ENCODE measurements at places on chromosomes 4 and X.

- DNase-seq = no peak
Measured at GRCh38 chrX:2424317-2424716, 76.5 kb downstream of the DHRSX start.

- DNase-seq = no peak
Measured at GRCh38 chr4:159401791-159402380, 299.0 kb downstream of the RAPGEF2 start.

- no peak for DNase-seq
Measured at GRCh38 chr4:57490520-57491255, 380.5 kb upstream of the IGFBP7 start.

- no peak for DNase-seq
Measured at GRCh38 chrX:30981968-30982367, 89.9 kb downstream of the FTHL17 start.

DNA sequence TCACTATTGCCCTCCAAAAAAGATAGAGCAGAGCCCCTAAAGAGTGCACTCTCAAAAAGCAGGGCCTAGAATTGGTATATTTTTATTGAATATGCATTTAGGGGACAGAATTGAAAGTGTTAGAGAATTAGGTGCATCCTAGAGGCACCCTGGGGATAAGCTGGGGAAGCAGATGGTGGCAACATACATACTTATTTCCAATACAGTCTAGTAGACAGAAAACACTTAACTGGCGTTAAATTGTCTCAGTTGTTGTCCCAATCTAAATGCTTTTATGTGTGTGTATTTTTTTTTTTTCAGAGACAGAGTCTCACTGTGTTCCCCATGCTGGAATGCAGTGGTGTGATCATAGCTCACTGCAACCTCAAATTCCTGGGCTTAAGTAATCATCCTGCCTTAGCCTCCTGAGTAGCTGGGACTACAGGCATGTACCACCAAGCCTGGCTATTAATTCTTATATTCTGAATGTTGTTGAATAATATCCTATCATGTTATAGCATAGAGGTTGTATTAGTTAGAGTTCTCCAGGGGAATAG lies 481.8 kb downstream of the GRXCR1 start:
- no peak for DNase-seq

DNA sequence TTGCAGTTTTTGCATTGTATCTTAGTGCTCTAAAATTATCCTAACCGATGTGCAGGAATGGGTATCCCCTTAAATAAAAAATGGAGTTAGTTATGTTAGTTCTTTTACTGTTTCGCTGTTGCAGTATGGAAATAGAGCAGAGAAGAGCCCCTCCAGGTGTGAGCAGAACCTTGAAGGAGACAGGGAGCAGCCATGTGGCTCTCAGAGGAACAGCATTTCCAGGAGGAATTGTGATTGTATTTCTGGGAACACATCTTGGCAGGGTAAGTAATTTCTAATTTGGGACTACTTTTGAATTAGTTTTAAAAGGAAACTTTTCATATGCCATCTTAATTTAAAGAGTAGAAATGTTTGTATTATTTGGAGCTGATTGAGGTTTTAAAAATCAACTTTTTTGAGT lies 5.3 kb upstream of the CCDC158 start:
- DNase-seq = no peak
